ENCODE measurements at places on chromosomes 16 and 17.

- DNase-seq, result no peak
Measured at GRCh38 chr17:7060165-7060891, 16.4 kb upstream of the SLC16A11 start.

DNA sequence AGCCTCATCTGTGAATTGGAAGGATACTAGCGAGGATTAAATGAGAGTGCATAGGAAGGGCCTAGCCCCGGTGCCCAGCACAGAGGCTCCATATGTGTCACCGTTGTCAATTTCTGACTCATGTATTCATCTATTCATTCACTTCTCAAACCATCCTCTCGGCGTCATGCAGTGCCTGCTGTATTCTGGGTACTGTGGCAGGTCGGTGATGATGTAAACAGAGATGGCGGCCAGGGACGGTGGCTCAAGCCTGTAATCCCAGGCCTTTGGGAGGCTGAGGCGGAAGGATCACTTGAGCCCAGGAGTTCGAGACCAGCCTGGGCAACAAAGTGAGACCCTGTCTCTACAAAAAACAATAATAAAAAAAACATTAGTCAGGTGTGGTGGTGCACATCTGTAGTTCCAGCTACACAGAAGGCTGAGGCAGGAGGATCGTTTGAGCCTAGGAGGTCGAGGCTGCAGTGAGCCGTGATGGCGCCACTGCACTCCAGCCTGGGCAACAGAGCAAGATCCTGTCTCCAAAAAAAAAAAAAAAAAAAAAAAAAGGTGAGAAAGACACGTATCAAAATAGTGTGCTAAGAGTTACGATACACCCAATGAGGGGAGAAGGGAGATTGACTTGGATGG is 4.3 kb upstream of the PPP1R1B start:
- no peak for DNase-seq

- DNase-seq, result no peak
Measured at GRCh38 chr17:65394811-65395472, 166.5 kb downstream of the AXIN2 start.

- DNase-seq, result no peak
Measured at GRCh38 chr16:86604436-86605193, 26.3 kb downstream of the FOXL1 start.

DNA sequence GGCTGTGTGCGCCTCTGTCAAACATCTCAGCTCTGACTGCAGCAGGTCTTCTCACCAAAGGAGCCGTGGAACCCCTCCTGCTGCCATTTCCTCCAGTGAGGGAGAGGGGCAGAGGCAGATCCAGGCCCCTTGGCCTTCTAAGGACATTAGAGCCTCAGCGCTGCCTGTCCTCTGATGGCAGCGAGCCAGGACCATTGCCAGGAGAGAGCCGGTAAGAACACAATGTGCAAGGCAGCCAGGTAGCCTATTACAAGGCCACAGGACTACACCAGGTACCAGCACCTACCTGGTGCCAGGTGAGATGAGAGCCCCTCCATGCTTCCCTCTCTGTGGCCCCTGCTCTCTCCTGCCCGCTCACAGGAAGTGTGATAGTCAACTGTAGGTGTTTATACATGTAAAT is 11.0 kb downstream of the LRRC75A start:
- no peak for DNase-seq

Measured in HEK293T (cell line).